ENCODE measurements at places on chromosomes 12 and 14.

DNA sequence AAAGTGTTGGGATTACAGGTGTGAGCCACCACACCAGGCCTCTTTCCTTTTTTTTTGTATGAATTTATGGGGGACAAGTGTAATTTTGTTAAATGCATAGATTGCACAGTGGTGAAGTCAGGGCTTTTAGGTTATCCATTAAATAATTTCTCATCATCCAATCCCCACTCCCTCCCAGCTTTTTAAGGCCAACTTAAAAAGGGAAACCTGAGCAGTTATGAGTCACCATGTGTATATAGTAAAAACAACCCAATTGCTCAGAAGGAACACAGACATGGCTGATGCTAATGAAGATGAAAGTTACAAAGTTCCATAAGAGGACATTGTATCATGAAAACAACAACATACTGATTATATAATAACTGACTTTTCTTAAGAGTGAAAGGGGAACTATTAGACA lies 25.6 kb upstream of the ARID2 start:
- no peak for DNase-seq

GRCh38 chr14:85090681-85091080 lies 439.3 kb upstream of the FLRT2 start:
- DNase-seq = no peak

GRCh38 chr14:104588066-104588857 lies 8.7 kb downstream of the C14orf180 start:
- DNase-seq = no peak

DNA sequence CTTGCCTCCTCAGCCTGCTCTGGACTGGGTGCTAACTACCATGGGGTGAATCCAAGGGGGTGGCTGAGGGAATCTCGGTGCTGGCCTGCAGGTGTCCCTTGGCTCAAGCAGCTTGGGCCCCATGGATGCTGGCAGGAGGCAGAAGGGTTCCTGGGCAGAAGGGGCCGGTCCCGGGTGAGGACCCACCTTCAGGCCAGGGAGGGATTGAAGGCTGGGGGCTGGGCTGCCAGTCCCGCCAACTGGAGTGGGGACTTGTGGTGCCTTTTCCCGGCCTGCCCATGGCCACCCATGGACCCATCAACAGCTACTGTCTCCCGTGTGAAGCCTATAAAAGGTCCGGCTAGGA lies 550.1 kb downstream of the SLC6A15 start:
- DNase-seq = no peak

DNA sequence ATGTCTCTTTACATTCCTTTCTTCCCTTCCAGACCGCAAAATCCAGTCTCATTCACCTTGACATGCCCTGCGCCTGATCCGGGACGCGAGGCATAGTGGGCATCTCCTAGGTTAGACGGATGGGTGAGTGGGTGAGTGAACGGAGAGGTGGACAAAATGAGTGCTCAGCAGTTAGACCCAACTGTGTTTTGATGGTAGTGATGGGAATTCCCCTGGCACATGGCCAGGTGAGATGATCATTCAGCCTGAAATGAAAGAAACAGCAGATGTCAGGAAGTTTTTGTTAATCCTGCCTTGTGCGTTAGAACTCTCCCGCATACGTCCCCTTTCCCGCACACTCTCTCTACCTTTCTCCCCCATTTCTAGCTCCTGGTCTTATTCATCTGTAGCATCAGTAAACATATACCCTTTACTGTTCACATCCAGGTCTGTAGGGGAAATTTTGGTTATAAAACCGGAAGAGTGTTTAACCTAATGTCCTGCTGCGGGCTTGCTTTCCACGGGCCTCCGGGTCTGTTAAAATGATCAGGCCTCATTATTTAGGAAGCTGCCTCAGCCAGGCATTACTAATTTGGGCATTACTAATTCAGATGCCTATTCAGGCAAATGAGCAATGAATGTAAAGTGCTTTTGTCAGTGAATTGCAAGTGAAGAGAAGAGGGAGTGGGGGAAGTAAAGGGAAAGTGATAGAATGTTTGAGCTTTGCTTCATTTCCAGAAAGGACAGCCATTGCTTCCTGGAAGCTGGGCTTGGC lies 172.8 kb downstream of the ETV6 start:
- DNase-seq = no peak

GRCh38 chr12:129127211-129127610 lies 273.9 kb downstream of the GLT1D1 start:
- no peak for DNase-seq

- no peak for DNase-seq
These were observed 24.2 kb downstream of the NOC4L start for GRCh38 chr12:132168311-132169031.

GRCh38 chr14:60975551-60975950 lies 5.3 kb downstream of the TRMT5 start:
- no peak for DNase-seq

DNA sequence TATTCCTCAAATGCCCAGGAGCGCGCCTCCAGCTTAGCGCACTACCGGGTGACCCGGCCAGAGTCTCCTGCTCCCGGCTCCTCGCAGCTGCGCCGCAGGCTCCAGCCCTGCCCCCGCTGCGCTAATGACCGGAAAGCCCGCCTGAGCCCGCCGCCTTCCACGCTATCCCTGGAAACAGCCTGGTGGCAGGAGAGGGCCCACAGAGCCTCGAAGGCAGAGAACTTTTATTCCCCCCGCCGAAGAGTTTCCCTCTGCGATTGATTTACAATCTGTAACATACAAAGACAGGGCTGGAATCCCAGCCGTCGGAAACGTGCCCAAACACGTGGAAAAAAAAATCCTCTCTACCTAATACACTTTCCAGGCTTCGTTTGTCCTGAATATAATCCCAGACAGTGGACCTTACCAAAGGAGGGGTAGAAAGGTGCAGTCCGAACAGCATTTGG lies 1.5 kb downstream of the COL2A1 start:
- no peak for DNase-seq

DNA sequence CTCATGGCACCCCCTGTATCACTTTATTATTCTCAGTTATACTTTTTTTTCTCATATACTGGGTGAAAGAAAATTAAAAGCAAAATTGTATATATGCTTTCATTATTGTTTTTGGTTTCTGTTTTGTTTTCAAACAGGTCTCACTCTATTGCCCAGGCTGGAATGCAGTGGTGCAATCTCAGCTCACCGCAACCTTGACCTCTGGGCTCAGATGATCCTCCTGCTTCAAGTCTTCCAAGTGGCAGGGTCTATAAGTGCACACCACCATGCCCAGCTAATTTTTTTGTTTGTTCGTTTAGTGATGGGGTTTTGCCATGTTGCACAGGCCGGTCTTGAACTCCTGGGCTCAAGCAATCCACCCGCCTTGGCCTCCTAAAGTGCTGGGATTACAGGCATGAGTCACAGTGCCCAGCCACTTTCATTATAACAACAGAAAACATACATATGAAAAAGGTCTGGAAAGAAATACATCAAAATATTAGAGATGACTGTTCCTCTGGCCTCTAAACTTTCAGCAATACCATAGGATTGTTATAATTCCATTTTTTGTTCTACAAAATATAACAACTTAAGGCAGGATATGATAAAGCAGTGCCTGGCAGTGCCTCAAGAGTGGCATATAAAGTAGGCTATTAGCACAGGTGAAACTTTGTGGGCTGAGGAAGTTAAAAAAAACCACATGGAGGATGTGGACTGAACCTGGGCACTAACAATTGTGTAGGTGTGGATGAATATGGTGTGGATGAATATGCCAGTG lies 5.8 kb upstream of the NTN4 start:
- DNase-seq = no peak

DNA sequence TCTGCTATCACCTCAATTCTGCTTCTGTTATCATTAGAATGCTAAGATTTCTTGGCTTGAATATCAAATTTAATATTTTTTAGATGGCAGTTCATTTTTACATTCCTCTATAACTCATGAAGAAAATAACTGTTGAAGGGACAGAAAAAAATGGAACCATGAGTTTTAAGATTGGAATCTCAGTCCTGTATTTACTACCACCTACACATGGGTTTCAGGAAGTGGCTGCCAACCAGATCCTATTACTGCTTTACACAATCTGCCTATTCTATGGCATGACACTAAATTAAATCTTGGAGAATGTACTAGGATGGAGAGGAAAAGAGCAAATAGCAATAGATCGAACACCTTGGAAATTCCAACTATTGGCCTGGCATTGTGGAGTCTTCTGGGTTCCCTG lies 140.8 kb downstream of the DUSP6 start:
- DNase-seq = no peak

- DNase-seq = no peak
These were observed 9.9 kb upstream of the CYP46A1 start for GRCh38 chr14:99674064-99674650.

- DNase-seq = no peak
These were observed 22.8 kb downstream of the COX8C start for GRCh38 chr14:93369713-93370266.

- DNase-seq = peak; percentile 3
These were observed 24.2 kb upstream of the RNASE3 start for GRCh38 chr14:20866963-20867362.

DNA sequence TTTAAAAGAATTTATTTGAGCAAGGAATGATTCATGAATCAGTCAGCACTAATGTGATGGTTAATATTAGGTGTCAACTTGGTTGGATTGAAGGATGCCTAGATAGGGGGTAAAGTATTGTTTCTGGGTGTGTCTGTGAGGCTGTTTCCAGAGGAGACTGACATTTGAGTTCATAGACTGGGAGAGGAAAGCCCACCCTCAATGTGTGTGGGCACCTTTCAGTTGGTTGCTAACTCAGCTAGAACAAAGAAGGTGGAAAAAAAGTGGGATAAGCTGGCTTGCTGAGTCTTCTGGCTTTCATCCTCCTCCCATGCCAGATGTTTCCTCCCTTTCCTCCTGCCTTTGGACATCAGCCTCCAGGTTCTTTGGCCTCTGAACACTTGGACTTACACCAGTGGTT lies 47.2 kb downstream of the TESPA1 start:
- no peak for DNase-seq

DNA sequence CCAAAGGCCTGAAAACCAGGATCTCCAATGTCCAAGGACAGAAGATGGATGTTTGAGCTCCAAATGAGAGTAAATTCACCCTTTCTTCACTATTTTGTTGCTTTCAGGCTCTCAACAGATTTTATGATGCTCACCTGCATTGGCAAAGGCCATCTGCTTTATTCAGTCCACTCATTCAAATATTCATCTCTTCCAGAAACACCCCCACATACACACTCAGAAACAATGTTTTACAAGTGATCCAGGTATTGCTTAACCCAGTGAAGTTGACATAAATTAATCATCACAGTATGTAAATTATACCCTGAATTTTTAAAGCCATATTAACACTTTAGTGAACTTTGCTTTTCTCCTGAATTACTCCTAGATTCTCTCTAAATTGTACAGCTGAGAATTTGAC lies 63.3 kb downstream of the DUSP6 start:
- DNase-seq = no peak

- DNase-seq = no peak
These were observed 12.5 kb downstream of the IFNG-AS1 start for GRCh38 chr12:68001486-68002466.

- DNase-seq = no peak
These were observed 11.0 kb downstream of the SPTLC2 start for GRCh38 chr14:77605392-77605972.

DNA sequence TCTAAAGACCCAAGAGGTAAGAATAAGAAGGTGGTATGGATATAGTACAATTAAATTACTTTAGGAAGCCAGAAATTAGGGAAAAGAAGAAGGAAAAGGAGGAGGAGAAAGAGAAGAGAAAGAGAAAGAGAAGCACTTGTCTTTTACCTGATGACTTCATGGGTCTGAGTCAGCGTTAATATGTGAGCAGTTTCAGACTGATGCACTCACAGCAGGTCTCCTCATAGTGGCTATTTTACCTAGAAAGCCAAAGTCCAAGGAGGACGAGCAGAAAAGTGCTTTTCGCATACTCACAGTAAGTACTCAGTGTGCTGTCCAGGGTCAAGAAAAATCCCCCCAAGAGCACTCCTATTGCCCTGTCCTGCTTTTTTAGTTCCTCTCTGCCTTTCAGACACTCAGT lies 222.1 kb downstream of the C12orf42 start:
- DNase-seq = no peak

DNA sequence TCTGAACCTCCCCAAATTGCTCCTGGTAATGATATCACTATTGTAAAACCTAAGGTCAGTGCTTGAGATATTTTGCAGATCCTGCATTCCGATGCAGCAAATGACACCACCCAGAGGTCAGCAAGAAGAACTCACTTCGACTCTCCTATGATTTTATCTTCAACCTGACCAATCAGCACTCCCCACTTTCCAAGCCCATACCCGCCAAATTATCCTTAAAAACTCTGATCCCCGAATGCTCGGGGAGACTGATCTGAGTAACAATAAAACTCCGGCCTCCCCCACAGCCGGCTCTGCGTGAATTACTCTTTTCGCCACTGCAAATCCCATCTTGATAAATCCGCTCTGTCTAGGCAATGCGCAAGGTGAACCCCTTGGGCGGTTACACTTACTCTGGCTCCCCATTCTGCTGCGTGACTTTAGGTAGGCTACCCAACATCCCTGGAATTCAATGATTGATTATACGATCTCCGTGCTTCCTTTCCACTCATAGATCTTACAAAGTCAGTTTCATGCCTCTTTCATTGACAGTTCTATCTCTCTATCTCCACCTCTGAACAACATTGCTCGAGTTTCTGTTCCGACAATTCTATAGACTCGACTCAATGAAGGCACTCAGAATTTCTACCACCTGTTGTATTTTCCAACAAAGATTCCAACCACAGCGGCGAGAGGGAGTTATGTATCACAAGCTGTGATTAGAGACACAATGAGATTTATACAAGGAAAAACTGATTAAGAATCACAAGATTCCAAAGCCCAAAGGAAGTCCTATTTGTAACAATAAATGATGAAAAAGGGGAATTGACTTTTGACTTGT lies 939 bp downstream of the NPC2 start:
- no peak for DNase-seq

DNA sequence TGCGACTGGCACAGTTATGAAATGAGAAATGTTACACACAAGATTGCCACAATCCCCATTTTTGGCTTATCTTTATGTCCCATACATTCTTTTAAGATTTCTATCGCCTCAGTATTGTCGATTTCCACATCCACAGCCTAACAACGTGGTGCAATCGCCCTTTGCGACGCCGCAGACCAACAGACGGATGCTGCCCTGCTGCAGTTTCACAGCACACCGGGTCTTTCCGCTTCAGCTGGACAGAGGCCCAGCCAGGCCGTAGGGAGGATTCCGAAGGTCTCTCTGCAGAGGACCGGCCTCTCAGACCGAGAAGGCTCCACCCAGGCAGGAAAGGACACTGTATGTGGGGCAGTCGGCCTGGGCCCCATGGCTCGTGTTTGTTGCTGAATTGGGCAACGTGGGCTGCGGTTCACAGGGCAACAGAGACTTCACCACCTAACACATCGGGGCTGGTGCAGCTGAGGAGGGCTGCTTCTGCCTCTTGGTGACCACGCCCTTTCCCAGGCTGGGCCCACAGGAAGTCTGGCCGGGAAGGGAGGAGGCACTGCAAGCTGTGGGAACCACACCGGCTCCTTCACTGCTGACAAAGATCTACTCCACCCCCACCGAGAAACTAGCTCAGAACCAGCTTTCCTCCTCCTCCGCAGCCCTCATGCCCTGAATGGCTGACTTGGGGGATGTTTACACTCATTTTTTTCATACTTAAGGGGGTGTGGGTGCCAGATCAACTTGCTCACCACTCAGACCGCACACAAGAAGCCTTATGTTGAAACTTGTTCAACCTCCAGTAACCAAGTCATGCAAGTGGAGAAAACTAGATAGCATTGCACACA lies 32.9 kb upstream of the MDM1 start:
- peak; percentile 49 for DNase-seq

GRCh38 chr14:57823015-57823660 lies 42.8 kb downstream of the SLC35F4 start:
- no peak for DNase-seq
